ENCODE measurements at places on chromosomes 6 and 20.

- no peak for DNase-seq
Observed at GRCh38 chr6:127914240-127914639, 13.4 kb upstream of the THEMIS start.

DNA sequence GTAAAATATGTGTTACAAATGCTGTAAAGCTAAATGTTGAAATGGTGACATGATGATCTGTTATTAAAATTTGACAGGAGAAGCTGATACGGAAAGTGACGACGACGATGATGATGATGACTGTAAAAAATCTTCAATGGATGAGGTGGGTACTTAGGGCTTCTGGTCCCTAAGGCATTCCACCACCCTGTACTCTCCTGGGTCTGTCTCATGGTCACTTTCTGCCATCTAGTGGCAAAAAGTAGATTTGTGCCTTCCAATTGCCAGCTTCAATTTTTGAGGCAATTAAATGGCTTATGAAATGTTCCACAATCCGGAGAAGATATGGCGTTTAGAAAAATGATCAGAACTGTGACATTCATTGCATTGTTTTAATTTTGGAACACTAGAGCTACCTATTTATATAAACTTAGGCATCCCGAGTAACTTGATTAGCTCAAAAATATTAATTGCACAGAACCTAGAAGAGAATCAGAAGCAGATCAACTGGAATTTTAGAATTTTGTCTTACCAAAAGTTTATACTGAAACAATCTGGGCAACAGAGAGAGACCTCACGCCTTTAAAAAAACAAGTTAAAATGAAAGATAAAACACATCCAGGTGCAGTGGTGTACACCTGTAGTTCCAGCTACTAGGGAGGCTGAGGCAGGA lies 346.5 kb upstream of the PLCB4 start:
- peak; percentile 57 for DNase-seq

DNA sequence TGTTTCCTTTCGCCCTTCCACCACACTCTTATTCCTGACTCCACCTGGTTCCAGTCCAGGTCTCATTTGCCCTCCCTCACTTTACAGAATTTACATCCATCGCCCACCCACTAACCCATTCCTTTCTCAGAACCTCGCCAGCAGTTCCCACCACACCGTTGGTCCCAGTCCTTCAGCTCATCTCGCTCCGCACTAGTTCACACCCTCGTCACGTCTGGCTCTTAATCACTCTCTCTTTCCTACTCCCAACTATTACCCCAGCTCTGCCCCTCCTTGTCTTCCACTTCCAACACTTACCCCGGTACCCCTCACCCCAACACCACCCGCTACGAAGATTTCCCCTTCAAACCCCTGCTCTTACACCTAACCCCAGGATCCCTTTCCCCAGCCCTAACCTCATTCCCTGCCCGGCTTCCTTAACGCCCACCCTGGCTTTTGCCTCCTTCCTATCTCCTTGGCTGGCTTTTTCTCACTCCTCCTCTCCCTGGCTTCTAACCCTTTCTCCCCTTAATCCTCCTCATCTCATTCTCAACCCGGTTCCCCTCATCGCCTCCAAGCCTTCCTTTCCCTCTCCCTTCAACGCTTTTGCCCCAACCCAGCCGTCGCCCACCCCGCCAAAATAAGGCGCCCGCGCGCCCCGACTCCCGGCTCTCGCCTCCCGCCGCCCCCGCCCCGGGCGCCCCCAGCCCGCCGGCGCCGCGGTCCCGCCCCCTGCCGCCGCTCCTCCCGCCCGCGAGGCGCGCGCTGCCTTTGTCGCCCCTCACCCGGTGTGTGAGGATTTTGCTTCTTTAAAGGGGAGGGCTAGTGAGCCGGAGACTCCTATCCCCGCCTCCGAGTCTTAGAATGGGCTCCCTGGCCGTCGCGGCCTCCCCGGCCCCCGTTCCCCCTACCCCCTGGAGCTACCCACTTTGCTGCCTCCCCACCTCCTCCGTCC lies 542 bp downstream of the USP49 start:
- DNase-seq, result no peak

DNA sequence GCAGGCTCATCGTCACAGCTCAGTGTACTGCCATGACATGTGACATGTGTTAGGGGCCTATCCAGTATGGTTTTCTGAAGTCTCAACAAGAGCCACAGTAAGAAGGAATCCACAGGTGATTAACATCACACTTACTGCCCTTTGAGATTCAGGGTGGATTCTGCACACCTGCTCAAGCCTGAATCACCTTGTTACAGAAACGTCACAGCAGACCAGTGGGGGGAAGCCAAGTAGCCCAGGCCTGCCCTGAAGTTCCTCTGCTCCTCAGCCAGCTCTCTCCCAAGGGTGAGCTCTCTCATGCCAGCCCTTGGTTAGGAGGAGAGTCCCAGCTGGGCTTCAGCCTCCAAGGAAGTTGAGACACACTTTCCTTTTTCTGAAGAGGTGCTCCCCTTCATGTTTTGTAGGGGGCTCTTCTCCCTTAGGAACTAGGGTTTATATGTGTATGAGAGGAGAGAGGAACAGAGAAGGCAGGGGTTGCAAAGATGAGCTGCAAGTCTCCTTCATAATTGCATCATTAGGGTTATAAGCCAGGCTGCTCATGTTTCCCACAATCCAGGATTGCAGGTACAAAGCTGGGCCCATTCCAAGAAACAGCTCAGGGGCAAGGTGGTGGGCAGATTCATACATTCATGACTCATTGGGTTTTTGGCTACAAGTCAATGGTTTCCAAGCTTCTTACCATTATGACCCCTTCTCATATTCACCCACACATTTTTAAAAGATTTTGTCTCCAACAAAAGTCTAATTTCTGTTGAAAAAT lies 11.6 kb downstream of the GSS start:
- no peak for DNase-seq

DNA sequence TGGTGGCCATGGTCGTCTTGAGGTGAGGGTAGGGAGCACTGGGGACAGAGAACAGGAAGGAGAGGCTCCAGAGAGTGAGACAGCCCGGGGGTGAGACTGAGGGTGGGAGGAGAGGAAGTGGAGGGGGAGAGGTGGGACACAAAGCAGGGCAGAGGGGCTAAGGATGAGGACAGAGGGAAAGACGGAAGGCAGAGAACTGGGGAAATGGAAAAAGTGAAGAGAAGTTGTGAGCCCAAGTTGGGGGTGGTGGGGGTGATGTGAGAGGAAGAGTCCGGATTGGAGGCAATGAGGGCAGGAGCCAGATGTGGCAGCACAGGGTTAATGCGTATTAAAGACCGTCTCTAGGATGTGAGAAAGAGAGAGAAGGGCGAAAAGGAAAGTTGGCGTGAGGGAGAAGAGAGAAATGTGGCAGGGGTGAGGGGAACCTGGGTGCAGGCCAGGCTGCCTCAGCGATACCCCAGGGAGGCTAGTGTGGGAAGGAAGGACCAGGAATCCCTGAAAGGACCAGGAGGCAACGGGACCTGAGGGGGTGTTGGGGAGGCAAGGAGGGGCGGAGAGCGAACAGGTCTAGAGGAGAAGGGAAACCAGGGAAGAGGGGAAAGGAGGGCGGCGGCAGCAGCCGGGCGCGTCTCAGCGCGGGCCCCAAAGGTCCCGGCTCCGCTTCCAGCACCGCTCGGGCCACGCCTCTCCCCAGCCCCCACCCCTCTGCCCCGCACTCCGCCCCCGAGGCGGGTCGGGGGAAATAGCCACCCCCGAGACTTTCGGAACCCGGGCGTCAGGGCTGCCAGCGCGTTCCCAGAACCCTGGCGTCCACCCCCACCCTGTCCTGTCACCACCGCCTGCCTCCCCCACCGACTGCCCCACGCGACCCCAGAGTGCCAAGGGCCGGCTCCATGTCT lies at the start of gene PPP1R18:
Gene PPP1R18 (minus strand): TSS at position 637 of the 899 bp plus-strand sequence. CDS start 627 bp downstream, at position 10.
- no peak for DNase-seq

GRCh38 chr6:161137839-161138542 lies 135.9 kb downstream of the AGPAT4 start:
- DNase-seq, result no peak

- DNase-seq, result no peak
Observed at GRCh38 chr6:18022398-18023231, 35.2 kb upstream of the KIF13A start.

GRCh38 chr6:117157448-117157847 lies 107.9 kb upstream of the VGLL2 start:
- DNase-seq, result no peak

DNA sequence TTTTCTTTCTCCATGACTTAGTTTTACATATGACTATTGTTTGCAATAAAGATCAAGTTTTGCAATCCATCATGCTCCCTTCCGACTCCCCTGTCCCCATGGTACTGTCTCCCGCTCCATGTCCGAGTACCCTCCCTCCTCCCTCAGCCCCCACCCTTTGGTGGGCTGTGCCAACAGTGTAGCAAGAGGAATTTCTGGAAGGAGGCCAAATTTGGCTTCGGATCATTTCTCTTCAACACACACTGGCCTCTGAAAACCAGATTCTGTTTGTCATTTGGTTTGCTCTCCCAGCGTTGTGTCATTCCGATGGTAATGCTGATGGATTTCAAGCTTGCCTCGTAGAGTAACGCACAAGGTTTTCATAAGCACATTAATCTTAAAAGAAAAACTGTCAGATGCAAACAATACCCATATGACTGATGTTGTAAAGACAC lies 22.9 kb upstream of the PAX1 start:
- peak; percentile 51 for DNase-seq

DNA sequence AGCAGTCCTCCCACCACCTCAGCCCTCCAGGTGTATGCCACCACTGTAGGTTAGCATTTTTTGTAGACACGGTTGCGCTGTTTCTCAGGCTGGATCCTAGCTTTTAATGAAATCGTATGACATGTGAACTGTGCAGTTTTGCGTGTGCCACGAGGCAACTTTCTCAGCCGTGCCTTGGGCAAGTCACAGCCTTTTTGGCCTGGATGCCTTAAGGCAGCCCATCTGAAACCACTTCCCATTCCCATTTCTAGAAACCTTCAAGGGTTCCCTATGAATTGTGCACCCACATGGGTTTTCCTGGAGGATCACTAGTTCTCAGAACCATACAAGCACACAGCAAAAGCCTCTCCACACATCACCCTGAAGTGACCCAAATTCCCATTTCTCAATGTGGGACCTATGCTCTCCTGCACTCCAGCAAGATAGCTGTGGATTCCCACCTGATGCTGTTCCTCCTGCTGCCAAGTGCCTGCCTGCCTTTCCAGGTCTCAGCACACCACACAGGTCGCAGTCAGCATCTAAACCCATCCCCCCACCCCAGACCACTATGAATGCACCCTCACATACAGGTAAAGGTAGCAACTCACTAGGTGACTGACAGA lies 28.9 kb downstream of the SNX5 start:
- no peak for DNase-seq

DNA sequence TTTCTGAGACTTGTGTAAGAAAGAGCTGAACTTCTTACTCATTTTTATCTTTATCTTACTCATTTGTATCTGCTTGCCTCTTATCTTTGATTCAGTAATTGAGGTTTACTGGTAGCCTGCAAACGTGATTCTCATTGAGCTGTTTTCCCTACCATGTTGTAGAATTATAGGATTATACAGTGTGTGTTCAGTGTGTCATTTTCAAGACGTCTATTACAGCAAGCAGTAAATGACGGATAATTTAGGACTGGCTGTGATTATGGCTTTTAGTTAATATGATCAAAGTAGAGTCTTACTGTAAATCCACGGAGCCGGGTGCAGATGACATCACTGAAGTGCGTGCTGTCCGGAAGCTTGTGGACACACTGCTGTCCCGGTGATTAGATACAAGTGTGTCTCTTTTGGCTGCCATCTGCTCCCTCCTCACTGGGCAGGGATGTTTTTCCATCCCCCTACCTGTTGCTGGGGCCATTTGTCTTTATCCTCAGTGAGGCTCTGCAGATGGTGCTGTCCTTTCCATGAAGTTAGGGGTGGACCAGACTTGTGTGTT lies 6.0 kb downstream of the NELFCD start:
- DNase-seq, result no peak

DNA sequence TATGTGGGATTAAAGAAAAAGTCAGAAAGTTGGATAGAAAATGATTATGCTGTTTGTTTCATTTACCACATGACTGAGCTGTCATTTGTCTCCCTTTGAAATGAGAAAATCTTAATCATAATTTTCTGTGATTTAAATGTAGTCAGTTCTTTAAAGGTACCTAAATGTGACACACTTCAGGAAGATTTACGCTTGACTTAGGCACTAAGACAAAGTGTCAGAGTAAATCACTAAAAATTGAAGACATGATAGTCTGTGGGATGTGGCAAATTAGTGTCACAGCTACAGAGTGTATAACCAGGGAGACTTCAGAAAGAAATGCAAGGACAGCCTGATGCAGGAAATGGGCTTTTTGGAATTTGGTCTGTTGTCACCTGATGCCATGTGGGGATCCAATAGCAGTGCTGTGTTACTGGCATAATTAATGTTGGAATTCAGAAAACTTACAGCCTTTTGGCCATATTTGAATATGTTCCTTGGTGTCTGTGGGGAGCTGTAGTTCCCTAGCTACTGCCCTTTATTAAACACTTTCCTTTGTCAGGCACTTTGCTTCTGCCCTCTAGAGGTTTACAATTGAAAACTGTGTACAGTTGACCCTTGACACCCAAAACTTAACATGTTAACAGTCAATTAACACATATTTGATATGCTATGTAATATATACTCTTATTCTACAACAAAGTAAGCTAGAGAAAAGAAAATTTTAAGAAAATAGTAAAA lies 493.8 kb downstream of the UTRN start:
- no peak for DNase-seq

DNA sequence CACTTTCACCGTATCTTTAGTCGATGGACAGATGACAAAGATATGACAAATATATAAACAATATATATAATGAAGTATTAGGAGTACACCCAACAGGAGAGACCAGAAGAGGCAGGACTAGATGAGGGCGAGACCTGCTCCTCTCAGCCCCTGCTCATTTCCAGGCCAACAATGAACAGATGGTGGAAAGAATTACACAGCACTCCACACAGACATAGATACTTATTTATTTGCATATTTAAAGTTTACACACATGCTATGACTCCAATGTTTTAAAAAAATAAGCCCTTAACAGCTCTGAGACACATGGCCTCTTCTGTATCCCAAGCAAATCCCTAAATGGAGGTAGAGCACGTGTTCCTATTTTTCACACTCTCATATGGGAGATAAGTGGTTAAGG lies 10.4 kb downstream of the FAM210B start:
- DNase-seq, result no peak

DNA sequence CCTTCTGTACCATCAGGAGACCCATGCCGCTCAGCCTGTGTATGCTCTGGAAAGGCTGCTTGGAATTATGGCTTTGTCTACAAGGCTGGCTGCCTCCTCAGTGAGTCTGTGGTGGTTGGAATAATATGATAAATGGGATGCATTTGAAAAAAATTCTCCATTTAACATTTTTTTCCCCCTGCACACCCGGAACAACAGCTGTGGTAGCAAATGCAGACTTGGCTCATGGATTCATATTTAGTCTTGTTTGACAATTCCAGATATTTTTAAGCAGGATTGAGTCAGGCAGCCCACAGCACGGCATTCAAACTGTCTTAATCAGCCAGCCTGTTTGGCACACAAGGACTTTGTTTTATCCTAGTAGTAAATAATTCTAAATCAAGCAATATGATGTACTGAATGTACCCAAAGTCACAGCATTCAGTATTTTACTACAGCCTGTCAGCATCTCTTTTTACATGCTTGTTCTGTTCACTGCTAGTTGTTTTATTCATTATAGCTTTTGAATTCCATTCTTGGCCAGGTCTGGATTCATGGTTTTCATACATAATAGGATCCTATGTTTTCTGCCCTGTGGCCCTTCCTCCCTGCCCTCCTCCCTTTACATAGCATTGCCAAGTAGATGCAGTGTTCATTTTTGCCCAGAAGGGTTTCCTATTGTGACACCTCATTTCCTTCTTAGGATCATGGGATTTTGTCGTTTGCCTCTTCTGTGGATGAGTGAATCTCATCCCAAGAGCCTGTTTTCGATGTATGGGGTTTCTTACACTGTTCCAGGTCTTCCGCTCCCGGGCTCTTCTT lies 68.1 kb downstream of the LRRC1 start:
- DNase-seq, result no peak
